ENCODE measurements at places on chromosomes 3 and 15.

- DNase-seq = no peak
Observed at GRCh38 chr3:103308921-103309320, 874.1 kb downstream of the ZPLD1 start.

GRCh38 chr3:154304116-154304786, 20.0 kb downstream of the DHX36 start:
- no peak for DNase-seq

DNA sequence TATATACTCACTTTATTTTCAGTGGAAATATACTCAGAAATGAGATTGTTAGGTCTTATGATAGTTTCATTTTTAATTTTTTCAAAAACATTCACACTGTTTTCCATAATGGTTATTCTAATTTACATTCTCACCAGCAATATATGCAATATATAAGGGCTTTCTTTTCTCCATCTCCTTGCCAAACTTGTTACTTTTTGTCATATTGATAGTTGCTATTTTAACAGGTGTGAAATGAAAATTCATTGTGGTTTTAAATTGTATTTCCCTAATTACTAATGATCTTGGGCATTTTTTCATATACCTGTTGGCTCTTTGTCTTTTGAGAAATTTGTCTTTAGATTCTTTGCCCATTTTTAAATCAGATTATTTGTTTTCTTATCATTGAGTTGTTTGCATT, 325.2 kb downstream of the DIPK2A start:
- DNase-seq = no peak

- DNase-seq = no peak
Observed at GRCh38 chr15:87746333-87746732, 510.2 kb downstream of the NTRK3 start.

DNA sequence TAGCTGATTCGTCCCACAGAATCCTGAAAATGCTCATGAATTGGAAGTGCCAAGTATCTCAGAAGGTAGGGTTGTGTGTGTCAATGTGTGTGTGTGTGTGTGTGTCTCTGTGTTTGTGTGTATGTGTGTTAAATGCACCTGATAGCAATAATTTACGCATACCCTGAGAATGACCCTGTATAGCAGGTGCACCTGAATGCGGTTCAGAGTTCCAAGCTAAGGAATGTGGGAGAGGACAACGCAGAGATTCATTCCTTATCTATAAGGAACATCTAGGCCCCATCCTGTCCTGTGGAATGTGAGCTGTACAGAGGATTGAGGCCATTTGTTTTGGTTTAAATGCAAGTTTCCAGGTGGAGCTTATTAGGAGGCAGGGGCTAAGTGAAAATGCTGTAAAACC, 49.1 kb upstream of the NEDD4 start:
- no peak for DNase-seq

DNA sequence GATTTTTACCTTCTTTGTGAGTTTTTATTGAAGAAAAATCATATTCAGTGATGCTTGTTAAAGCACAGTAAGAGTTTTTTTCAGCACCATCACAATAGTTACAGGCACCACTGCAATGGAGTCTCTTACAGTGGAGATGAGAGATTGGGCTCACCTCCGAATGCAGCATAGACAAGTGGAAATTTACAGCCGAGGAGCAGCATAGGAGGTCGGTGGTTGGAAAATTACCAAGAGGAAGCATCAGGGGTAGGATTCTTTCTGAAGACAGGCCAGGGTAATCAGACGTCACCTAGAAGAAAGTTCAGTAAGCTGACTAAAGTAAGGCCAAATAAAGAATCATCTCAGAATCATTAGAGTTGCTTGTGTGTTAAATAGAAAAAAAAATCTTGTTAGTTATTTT, 491.6 kb downstream of the RBMS3 start:
- DNase-seq = no peak

DNA sequence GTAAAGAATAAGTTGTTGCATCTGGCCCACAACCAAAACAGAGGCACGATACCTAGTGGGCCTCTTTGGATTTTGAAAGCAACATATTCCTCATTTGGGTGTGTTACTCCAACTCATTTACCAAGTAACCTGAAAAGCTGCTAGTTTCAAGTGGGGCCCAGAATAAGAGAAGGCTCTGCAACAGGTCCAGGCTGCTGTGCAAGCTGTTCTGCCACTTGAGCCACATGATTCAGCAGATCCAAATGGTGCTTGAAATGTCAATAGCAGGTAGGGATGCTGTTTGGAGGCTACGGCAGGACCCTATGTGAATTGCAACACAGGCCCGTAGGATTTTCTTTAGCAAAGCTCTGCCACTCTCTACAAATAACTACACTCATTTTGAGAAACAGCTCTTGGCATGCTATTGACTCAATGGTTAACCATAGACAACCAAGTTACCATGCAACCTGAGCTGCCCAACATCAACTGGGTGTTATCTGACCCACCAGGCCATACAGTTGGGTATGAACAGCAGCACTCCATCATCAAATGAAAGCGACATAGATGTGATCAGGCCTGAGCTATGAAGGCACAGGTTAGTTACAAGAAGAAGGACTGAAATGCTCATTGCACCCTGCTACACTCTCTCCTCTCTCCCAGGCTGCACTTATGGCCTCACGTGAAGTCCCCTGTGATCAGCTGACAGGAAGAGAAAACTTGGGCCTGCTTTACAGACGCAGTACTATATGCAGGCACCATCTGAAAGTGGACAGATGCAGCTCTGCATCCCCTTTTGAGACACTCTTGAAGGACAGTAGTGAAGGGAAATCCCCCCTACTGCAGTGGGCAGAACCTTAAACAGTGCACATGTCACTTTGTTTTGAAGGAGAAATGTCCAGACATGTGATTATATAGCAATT, 9.5 kb upstream of the MCF2L2 start:
- DNase-seq = no peak

DNA sequence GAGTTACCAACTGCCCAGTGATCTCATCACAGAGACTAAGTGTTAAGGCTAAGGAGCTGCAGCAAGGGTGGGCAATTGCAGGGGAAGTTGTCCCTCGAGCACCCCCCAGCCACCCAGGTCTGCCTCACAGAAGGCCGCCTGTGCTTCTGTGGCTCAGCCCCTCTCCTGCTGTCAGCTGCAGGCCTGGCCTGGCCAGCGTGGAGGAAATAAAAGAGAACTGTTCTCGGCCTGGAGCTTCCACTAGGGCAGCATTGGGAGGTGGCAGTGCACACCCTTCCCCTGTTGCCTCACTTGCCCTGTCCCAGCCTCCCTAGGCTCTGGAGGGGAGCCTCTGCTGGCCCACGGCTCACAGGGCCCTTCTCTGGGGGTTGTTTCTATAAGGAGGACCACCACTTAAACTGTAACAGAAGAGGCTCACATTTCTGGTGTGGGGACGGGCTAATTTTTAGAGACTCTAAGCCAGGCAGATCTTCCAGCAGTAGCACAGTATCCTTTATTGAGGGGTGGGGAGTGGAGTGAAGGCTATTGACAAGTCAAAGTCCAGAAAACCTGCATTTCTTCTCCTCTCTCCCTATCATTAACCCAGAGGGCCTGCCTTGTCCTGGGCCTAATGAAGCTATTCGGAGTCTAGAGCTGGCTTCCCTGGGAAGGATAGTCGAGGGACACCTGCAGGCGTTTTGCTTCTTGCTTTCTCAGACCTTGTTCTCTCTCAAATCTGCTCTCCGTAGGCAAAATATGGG, 75.6 kb upstream of the ADPGK start:
- DNase-seq = no peak

DNA sequence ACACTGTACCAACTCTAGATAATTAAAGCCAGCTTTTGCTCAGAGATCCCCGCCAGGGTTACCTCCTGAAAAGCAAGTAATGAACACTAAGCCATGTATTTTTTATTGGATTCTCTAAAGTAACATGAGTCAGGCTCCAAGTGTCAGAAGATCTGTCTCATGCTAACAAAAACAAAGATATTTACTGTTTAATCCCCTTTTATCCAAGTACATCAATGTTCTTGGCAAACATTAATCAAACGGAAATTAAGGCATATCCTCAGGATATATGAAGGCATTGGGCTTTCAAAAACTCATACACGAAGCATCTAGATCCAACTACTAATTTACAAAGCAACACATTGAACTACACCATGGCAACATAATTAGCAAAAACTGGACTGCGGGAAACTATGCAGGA, 37.2 kb downstream of the MYO5A start:
- no peak for DNase-seq

- DNase-seq = no peak
Observed at GRCh38 chr3:150419076-150419868, 11.2 kb downstream of the TSC22D2 start.

- DNase-seq = peak; percentile 41
Observed at GRCh38 chr15:98442379-98442833, 205.9 kb upstream of the IGF1R start.

DNA sequence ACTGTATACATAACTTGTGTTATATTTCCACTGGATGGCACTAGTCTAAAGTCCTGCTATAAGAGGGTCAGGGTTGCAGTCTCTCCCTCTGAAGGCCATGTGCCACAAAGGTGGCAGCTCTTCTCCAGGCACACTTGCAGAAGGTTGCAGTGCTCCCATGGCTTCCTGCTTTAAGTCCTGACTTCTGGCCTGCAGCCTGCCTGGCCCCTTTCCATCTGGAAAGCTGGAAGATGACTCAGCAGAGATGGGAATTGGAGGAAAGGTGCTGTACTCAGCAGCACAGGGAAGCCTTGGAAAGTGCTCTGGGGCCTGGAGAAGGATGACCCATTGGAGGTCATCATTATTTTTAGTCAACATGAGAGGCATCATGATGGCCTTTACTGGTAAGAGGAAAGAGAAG, 40.9 kb upstream of the MRPL3 start:
- no peak for DNase-seq

DNA sequence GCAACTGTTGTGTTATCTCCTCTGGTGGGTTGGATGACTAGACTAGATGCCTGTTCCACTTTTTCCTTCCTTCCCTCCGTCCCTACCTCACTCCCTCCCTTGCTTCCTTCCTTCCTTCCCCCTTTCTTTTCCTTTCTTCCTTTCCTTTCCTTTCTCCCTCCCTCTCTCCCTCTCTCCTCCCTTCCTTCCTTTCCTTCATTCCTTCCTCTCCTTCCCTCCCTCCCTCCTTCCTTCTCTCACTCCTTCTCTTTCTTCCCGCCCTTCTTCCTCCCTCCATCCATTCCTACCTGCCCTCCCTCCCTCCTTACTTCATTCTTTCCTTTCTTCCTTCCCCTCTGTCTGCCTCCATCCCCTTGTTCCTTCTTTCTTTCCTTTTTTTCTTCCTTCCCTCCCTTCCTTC, 1045.3 kb downstream of the OTOL1 start:
- no peak for DNase-seq

- no peak for DNase-seq
Observed at GRCh38 chr3:194982472-194982871, 288.5 kb downstream of the XXYLT1 start.

DNA sequence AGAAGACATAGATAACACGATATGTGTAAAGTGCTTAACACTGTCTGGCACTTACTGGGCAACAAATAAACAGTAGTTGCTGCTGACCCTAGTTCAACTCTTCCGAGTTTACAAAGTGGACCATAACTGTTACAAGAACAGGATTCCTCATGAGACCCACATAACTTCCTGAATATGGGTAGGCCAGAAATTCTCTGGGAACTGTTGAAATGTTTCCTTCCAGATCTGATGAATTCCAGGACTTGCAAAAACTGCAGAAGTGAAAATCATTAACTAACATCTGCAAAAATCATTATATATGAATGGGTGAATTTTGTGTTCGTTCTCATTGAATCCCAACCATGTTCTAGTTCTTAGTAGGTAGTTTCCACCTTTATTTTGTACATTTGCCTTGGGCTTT, 181.7 kb upstream of the MME start:
- no peak for DNase-seq

DNA sequence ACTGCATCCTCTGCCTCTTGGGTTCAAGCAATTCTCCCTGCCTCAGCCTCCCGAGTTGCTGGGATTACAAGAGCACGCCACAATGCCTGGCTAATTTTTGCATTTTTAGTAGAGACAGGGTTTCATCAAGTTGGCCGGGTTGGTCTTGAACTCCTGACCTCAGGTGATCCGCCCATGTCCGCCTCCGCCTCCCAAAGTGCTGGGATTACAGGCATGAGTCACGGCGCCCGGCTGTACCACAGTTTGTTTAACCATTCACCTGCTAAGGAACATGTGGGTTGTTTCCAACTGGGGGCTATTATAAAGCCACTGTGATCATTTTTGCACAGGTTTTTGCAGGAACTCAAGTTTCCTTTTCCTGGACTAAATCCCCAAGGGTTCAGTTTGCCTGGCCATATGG, 123.2 kb upstream of the RAP2B start:
- no peak for DNase-seq

- no peak for DNase-seq
Observed at GRCh38 chr3:11904157-11904556, 57.5 kb upstream of the TAMM41 start.

GRCh38 chr3:173089283-173089682, 51.8 kb downstream of the SPATA16 start:
- no peak for DNase-seq

GRCh38 chr15:93109336-93110102, 20.5 kb upstream of the RGMA start:
- DNase-seq = no peak

DNA sequence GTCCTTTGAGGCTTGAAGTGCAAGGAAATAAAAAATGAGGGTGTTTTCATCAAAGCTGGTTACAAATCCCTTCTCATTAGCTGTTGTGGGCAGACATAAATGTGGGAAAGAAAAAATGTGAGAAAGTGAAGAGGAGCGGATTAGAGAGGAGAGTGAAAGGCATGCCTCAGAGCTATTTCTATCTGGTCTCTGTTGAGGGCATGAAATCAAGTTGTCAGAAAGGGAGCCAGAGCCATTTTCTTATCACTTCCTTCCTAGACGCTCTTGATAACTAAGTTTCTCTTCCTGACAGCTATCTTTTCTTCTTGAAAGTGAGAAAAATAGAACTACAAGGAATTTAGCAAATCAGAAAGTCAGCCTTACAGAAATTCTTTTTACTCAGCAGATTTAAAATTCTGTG, 20.8 kb upstream of the CAPN3 start:
- no peak for DNase-seq

DNA sequence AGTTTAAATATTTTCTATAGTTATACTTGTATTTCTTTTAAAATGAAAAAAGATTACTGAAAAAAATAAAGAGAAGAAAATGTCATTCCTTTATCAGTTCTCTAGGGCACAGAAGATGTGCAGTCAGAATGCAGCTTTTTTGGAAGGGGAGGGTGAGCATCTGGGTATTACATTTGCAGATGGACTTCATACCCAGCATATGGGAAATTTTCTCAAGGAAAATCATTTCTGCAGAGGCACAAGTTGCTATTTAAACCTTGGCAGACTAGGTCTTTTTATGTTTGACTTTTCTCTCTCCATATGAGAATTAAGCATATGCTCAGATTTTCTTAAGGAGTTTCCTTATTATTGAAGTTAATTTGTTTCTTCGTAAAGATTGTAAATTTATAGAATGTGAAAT, 39.5 kb upstream of the ZNF385D start:
- DNase-seq = no peak
